Muscle of arm (tissue), 14 donors: ENCODE measurements at places on chromosomes 3 and 15. TPM values are rescaled to one million over a fixed set of nuclear protein-coding genes. Genes with fewer than 3 reads are reported as not detected.

DNA sequence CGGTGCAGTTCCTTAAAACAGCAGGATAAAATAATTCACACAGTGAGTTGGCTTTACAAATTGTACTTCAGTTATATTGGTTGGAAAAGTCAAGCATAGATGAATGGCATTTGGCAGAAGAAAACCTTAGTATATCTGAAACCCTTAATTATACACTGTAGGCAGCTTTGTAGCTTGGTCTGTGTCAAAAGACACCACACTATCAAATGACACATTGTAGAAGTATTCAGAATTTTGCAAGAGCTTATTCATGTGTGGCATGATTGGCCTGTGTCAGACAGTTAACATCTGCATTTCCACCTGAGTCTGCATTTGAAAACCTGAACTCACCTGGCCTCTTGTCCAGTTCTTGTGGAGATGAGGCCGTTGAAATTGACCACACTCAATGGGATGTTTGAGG lies 13.8 kb downstream of the TMEM266 start:
- DNase-seq = no peak

Gene IL17RB
- not detected for polyA plus RNA-seq

Gene CCR4
- 0.05 TPM for polyA plus RNA-seq

DNA sequence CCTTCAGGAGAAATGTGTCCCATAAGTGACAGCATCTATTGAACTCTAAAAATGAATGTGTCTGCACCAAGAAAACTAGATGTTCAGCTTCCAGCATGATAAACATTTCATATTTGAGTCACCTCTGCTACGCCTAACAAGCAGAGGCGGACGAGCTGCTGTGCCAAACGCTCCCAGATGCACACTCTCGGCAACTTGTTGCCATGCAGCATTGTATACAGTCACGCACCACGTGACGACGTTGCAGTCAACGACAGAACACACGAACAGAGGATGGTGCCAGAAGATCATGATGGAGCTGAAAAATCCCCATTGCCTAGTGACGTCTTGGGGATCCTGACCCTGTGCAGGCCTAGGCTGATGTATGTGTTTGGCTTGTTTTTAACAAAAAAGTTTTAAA lies 137.5 kb downstream of the XXYLT1 start:
- DNase-seq = peak; percentile 71

Gene RNF111
- 25.2 TPM for polyA plus RNA-seq

- no peak for DNase-seq
Observed at GRCh38 chr3:138089091-138089490, 26.3 kb downstream of the DZIP1L start.

GRCh38 chr3:157572559-157573270 lies 69.5 kb upstream of the VEPH1 start:
- DNase-seq = no peak

DNA sequence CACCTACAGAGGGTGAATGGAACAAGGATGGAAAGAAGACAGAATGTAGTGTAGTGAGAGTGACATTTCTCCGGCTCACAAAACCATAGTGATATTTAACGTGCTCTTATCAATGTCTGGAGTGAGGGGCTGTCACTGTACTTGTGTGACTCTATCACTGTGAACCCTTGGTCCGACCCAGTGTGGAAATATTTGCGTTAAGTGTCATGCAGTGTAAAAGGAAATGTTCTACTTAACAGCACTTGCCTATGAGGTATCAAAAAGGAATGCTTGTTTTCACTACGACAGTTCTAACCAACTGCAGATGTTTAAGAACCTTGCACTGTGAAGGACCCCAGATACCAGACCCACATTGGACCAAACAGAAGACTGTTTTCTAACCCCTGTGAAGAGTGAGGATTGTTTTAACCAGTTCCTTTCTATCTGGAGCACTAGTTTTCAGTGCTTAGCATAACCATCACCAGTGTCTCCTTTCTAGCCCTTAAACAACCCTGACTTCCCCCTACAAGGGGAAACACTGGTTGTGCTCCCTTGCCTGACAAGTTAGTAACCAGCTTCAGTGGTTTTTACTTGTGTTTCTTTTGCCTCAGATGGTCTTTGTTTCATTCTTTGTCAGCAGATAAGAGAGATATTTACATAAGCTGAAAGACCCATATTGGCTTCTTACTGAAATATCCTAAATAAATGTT lies 144.7 kb upstream of the ABHD17C start:
- DNase-seq = no peak

Gene NANOGP8
- not detected for polyA plus RNA-seq
